ENCODE measurements at places on chromosomes 7 and 10.

- peak; percentile 50 for DNase-seq
These were observed 2.4 kb upstream of the CNOT4 start for GRCh38 chr7:135512135-135512887.

- DNase-seq, result no peak
These were observed 2.2 kb downstream of the PRRT4 start for GRCh38 chr7:128359336-128359735.

GRCh38 chr7:155761162-155761561, 51.1 kb downstream of the SHH start:
- no peak for DNase-seq

DNA sequence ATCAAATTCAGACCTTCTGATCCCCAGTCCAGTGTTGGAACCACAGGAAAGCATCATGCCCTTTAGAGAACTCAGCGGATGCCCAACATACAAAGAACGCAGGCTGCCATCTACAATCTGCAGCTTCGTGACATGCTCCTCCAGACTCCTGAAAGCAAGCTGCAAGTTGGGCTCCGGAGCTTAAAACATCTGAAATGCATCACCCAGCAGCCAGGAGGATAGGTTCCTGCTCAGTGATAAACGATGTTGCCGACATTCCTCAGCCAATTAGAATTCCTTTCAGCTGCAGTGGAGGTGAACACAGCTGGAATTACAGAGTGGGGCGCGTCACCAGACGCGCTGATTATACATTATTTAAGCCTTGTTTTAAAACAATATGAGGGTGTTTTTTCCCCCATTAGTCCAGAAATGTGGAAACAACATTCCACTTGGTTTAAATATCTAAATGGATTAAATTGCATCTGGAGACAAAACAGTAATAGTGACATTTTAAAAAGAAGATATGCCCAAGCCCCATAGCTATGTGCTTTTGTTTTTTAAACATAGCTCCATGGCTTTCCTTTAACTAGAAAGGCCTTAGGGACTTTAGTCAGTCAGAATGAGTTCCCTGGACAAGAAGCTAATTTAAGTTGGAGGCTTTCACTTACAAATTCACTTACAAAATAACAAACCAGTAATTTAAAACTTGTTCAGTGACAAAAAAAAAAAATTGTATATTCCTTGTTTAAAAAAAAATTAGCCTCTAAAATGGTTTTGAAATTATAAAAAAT, 6.3 kb downstream of the SMURF1 start:
- DNase-seq, result no peak

DNA sequence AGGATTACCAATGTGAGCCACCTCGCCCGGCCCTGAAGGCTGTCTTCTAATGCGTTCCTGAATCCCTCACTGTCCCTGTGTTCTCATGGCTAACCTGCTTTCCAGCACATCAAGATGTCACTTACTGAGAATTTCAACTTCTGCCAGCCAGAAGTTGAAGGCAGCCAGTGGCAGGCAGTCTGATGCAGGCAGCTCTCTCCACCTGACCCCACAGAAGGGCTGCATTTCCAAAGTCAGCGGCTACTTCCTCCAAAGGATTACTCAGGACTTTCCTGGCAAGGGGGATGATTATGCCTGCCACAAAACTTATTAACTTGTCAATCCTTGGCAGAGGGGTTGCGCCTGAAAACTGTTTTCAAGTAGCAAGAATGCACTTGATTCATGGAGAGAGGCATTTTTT, 1219.4 kb downstream of the TYW1 start:
- no peak for DNase-seq

DNA sequence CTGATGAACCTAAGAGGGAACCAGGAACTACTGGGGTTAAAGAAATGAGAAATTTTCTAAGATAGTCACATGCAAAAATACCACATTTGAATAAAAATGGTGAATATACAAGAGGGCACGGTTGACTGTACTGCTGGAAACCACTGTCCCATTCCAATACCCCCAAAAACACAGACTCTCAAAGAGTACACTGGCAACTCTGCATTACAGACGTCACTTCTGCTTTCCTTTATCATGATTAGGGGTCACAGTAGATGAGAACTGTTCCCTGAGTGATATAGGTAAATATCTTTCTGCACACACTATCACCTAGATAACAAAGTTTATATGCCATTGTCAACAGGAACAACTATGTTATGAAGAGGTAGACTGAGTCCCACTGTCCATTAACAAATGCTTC, 69.5 kb downstream of the RAPGEF5 start:
- no peak for DNase-seq

- no peak for DNase-seq
These were observed 6.1 kb upstream of the CREB5 start for GRCh38 chr7:28406192-28406591.

GRCh38 chr7:9149499-9150082, 716.2 kb downstream of the NXPH1 start:
- DNase-seq, result no peak

- no peak for DNase-seq
These were observed 73.2 kb downstream of the TNS3 start for GRCh38 chr7:47508389-47509380.

- no peak for DNase-seq
These were observed 229.3 kb upstream of the KLF14 start for GRCh38 chr7:130963339-130963738.

- peak; percentile 97 for DNase-seq
These were observed 1.8 kb upstream of the MICALL2 start for GRCh38 chr7:1460821-1461645.

- DNase-seq, result no peak
These were observed 47.7 kb upstream of the PLEKHA1 start for GRCh38 chr10:122326806-122327205.

- DNase-seq, result no peak
These were observed 28.3 kb downstream of the POLL start for GRCh38 chr10:101559596-101560297.

DNA sequence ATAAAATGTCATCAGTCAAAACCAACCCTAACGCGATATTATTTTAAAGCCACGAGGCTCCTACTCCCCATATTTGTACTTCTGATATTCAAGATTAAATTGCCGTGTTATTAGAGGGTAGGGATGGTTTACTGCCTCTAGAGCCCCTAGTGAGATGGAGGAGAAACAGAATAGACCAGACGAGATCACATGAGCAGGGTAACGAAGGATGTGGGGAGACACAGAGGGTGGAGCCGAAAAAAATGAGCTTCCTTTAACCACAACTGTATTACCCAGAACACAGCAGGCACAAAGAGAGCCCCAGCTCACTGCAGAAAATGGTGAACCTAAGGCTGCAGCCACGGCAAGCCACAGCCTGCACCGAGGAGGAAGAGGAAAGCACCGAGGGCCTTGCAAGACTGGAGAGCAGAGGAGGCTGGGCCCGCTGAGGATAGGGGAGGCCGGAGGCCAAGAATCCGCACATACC, 14.3 kb downstream of the ZC3HAV1 start:
- DNase-seq, result no peak

- DNase-seq, result no peak
These were observed 7.7 kb downstream of the CLCN1 start for GRCh38 chr7:143323653-143324052.

- DNase-seq, result no peak
These were observed 30.3 kb downstream of the FOXL3 start for GRCh38 chr7:320297-320696.

GRCh38 chr7:156475179-156475578, 165.4 kb upstream of the RNF32 start:
- DNase-seq, result no peak

DNA sequence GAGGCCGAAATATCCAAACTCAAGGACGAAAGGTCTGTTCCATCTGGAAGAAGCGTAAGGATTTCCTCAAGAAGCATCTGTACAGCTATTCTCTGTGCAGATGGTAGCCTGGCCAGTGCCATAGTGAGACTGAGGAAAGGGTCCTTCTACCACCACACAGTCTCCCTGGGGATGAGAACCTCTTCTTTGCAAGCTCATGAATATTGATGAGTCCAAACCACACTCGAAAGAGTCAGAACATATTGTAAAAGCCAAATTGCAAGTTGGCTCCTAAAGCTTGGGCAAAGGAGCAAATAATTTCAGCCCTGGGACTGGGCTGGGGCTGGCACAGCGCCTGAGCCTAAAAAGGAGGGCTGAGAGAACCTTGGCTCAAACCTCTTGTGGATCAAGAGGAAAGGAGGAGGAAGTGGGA, 66.1 kb upstream of the PIP4K2A start:
- DNase-seq, result no peak
